ENCODE measurements at places on chromosomes 6 and 20.
A peak's percentile ranks its signal among the peaks of the same experiment; 100 is the strongest.

GRCh38 chr20:15854911-15855310 lies 718.3 kb downstream of the KIF16B start:
- DNase-seq, result no peak

DNA sequence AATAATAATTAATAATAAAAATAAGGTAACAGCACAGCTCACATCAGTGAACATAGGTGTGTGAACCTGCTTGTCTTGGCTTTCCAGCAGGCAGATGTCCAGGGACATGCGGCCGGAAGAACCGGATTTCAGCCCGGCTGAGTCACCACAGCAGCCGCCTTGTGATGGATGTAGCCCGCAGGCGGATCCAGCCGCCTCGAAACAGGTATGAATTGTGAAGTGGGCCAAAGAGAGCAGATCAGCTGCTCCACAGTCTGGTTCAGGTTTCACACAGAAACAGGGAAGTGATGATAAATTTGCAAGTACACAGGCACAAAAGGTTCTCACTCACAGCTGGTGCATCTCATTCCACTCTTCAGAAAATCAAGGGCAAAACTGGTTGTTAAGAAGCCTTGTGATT lies 55.1 kb downstream of the ID4 start:
- peak; percentile 92 for DNase-seq

DNA sequence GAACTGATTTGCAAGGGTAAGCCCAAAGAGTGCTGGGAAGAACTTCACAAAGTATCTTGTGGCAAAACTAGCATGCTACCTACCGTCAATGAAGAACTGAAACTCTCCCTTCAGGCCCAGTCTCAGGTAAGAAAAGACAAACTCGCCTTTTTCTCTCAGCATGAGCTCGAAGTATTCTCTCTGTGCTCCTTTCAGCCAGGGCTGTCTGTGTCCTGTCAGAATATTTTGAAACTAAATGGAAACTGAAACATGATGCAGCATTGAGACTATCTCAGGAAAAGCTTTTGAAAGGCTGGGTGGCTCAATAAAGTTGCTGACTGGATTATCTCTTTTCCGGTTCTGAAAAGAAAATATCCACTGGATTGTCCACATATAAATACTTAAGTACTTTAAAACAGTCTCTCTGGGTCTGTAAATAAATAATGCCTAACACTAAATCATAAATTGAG lies 696 bp downstream of the CALHM5 start:
- DNase-seq, result no peak

DNA sequence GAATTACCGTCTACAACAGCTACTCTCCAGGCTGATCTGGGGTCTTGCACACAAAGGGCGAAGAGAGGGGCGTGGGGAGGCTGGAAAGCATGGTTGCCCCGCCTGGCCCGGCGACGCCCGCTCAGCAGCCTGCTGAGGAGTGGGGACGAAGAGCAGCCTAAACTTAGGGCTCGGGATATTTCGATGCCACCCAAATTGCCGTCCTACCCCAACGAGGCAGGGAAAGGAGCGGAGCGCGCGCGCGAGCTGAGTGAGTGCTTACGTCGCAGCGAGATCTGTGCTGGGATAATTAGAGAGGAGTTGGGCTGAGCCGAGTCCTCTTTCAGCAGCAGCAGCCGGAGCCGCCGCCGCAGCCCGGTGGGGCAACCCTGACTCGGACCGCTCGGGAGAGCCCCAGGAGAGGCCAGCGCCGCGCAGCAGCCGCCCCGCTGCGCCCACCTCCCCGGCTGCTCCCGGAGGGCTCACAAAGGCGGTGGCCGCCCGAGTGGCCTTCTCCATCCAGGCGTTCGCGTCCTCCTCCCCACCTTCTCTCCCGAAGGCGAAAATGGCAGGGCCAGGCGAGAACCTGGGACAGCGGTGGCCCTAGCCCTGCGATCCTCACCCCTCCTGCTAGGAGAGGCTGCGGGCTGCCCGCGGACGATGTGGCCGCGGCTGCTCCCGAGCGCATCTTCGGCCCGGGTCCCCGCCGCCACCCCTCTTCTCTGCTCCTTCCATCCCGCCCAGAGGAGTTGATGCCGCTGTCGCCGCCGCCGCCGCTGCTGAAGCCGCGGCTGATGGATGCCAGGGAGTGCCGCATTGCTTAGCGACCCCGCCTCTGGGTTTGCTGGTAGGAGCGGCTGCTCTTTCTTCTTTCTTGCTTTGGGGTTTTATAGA lies at the start of gene CLVS2:
TSS of gene CLVS2 (plus strand) at position 315 of the 873 bp plus-strand sequence. CDS start 1,543 bp downstream, outside the sequence.
- DNase-seq, result no peak

- no peak for DNase-seq
These were observed 14.5 kb upstream of the SIRPA start for GRCh38 chr20:1880529-1881239.

DNA sequence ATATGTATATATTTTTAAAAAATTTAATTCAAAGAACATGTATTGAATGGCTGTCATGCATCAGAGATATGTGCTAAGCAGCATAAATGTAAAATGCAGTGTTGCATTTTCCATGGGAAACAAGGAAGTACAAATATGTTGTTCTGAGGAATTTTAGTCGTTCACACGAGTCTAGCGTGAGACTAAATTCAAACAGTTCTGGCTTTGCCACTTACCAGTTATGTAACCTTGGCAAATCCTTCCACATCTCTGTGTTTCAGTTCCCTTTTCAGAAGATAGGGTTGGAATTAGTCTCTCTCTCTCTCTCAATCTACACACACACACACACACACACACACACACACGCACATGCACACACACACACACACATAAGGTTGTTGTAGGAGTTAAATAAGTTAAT lies 305.4 kb downstream of the UTRN start:
- no peak for DNase-seq

DNA sequence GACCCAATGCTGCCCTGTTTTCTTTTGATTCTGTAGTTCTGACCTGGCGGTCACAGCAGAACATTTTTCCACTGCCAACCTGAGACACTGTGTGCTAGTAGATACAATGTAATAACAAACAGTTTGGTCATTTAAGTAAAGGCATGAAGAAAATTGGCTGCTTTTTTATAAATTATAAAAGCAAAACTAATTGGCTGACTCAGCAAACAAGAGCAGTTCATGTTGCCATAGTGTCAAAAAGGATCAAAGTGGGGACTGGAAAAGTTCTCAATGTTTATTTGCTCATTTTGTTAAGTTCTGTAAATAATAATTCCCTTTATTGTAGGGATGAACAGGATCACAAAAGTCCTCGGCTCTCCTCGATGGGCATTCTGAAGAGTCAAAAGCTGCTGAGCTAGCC lies 599.5 kb downstream of the PKHD1 start:
- DNase-seq, result no peak

DNA sequence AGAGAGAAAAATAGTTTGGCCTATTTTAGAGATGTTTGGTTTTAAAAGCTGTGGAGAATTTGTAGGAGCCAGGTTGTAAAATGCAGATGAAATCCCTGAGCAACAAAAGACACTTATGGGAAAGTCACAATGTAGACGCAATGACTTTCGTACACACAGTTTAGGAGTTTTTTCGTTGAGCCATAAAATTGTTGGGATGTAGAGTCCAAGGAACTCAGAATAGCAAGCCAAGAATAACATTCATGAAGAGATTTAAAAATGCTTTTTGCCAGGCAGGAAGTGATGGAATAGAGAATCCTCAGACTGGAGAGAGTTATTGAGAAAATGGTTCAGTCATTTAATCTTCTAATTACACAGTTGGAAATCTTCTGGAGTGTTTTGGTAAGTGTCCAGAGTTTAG lies 11.5 kb upstream of the PROKR2 start:
- no peak for DNase-seq

GRCh38 chr6:34223381-34223955 lies 13.2 kb upstream of the HMGA1 start:
- DNase-seq, result no peak

GRCh38 chr20:34473262-34473883 lies 42.8 kb upstream of the DYNLRB1 start:
- no peak for DNase-seq

GRCh38 chr6:90653750-90654149 lies 66.9 kb upstream of the MAP3K7 start:
- DNase-seq, result no peak

- DNase-seq, result no peak
These were observed 126.8 kb upstream of the SAMD5 start for GRCh38 chr6:147381712-147382111.

- no peak for DNase-seq
These were observed 38.8 kb downstream of the SRC start for GRCh38 chr20:37384683-37385174.

GRCh38 chr20:16562259-16562658 lies 11.0 kb downstream of the KIF16B start:
- no peak for DNase-seq

DNA sequence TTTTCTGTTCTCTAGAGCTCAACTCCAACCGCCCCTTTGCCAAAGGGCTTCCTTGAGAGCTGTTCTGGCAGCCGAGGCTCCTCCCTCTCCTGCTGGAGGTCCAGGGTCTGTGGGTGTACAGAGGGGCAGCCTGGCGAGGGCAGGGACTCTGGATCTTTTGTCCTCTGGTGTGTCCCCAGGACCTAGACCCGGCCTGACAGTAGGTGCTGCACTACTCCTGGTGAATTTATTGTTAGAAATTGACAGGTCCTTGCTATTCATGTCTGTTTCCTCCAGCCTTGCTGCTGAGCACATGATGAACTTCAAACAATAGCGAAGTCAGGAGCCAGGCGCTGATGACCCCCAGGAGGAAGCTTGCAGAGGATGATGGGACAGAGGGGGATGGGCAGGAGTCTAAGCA lies 234.7 kb upstream of the SULF2 start:
- no peak for DNase-seq

- DNase-seq, result no peak
These were observed 344.1 kb downstream of the CDC5L start for GRCh38 chr6:44731485-44732095.

GRCh38 chr6:166950443-166950821 lies 5.9 kb downstream of the RNASET2 start:
- DNase-seq, result no peak

GRCh38 chr6:3230900-3231246 lies 3.4 kb upstream of the TUBB2B start:
- peak; percentile 76 for DNase-seq

DNA sequence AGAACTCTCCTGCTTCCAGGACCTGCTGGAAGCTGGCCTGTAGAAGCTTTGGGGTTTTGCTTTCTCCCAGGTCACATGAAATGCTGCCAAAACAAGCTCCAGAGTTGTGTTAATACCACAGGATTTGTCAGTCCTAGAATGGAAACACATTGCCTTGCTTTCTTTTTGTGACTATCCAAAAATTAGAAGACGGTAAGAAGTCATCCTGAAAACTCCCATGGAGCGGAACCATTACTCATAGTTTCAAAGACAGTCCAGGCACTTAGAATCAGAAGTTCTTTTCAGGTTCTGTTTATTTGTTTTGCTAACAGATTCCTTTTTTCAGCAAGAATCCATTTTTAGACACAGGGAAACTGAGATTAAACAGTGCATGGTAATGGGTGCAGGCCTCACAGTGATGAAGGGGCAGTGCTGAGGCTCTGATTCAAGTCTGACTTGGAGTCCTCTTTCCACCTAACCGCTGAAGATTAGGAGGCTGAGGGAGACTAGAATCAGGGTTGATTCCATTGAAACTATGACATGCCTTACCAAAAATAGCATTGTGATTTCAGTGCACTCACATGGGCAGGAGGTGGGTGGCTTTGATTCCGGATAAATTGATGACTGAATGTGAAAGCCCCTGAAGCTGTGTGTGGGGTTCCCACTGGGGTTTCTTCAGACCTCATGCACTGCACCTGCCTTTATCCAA lies 72.2 kb upstream of the NAA20 start:
- no peak for DNase-seq

- DNase-seq, result no peak
These were observed 46.9 kb upstream of the BACH2 start for GRCh38 chr6:90343576-90343975.

GRCh38 chr20:63074182-63074581 lies 67.4 kb upstream of the BHLHE23 start:
- DNase-seq, result no peak

DNA sequence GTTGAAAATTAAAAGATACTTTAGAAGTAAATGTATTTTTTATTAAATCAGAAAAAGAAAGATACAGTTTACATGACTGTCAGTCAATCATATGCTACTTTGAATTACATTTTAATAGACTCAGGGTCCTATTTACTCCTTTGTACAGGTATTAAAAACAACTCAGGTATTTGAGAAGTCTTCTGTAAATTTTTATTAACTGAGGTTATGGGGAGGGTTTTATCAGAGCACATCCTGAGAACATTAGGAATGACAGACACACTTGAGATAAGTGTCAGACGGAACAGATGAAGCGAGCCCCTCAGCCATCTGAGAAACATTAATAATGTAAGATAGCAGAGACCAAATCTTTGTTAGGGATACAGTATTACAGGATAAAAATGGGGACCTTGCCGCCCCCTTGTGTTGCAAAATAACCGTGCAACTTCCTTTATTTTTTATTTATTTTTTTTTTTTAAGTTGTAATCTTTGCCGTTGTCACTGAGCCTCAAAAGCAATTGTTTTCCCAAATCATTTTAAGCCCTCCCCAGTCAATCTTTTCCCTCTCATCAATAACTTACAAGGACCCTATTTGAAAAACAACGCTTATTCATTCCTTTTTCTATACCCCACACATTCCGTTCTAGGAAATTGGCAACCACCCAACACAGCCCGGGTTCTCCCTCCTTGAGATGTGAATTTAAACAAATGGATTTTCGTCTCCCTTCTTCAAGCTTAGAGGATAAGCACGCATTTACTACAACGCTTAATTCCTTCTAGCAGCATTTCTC lies 126.7 kb downstream of the BCAS1 start:
- no peak for DNase-seq

GRCh38 chr6:153032255-153032882 lies 29.9 kb upstream of the MTRF1L start:
- DNase-seq, result no peak

DNA sequence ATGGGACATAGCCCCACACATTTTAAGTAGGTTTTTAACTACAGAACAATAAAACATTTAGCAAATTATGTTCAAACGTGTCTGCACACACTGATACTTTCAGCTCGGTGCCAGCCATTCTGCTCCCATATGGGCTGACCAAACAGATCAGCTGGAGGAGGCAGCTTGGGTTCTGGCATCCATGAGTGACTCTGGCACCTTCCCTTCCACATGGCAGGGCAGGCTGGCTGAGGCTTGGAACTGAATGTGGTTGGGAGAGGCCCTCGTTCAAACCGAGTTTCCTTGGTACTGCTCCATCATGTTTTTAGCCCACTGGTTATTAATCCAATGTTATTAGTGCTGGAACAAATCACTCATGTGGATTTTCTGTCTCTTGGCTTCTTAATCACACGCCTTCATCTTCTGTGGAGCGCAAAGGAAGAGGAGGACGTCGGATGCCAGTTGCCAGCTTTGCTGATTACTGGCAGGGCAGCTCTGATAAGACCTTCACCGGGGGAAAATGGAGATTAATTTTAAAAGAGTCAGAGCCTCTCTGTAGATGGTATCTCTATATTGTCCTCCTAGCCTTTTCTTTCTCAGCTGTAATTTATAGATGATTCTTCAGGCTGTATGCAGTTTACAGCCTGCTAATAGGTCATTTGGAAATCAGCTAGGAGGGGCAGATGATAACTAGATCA lies 93.1 kb upstream of the TIAM2 start:
- no peak for DNase-seq

- DNase-seq, result no peak
These were observed 664.3 kb downstream of the RFPL4B start for GRCh38 chr6:113011389-113011788.
